Activated CD8-positive, alpha-beta memory T cell treated with anti-CD3 and anti-CD28 coated beads for 4 hours (primary cell): ENCODE measurements at places on chromosomes 7 and 10.

DNA sequence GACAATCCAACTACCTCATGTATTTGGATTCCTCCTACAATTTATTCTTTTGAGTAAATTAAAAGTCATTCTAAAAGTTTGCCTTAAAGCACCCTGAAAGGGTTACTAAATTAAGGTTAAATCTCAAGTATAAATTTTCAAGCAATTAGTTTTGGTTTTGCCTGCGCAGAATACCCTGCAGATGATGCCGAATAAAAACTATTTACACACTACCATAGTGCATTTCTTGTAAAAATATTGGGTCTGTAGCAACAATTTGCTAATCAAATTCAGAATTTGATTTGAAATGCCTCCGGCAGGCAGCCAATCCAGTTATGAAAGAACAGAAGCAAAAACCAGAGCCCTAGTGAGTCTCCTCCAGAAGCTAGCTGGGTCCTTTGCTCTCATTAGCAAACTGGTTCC is 122.2 kb downstream of the TWIST1 start:
- DNase-seq = no peak

DNA sequence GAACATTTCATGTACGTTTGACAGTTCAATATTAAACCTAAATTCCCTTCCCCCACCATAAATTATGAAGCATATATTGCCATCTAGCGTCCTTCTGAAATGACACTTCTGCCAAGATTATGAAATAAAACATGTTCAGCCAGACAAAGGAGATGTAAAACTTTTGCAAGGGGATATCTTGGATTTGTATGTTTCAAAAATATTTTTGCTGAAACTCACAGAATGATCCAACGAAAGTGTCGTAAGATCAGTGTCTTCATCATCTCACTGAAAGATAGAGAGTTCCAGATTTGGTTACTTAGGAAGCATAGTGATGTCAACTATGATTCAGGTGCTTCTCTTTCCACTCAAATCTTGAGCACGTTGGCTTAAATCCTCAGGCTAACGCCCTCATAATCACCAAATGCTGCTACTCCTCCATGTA is 904.3 kb downstream of the XPNPEP1 start:
- no peak for DNase-seq

DNA sequence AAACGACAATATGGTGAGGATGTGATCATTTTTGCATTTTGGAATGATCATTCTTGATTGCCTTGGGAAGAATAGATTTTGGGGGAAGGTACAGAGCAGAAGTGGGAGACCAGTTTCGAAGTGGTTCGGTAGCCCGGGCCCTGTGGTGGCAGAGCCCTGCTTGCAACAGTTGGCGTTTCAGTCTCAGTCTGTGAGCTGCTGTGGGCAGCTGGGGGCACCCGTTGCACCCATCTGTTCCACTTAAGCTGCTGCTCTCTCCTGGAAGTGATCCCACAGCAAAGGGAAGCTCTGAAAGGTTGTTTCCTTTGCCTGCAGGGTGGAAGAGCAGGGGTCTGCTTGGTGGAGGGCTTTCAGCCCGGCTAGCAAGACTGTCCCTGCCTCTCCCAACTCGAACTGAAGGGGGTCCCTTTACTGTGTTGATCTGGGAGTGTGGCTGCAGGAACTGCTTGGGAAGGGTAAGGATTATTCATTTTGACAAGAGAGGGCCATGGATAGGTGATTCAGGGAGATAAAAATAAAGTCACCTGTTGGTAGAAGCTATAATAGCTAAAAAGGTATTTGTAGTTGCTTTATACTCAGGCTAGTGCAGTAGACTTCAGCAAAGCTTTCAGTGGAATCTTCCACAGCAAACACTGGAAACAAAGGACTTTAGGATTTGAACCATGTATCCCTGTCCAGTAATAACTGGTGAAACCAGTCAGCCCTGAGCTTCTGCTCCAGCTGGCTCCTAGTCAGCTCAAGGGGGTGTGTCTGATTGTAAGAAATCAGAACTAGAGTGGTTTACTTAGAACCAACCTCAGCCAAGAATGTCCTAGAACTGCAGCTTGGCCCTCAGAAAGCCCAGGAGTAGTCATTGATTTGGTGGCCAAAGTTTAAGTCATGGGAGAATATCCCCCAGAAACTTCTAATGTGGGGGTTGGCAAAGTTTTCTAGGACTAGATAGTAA is 53.1 kb upstream of the PDCD4 start:
- no peak for DNase-seq

DNA sequence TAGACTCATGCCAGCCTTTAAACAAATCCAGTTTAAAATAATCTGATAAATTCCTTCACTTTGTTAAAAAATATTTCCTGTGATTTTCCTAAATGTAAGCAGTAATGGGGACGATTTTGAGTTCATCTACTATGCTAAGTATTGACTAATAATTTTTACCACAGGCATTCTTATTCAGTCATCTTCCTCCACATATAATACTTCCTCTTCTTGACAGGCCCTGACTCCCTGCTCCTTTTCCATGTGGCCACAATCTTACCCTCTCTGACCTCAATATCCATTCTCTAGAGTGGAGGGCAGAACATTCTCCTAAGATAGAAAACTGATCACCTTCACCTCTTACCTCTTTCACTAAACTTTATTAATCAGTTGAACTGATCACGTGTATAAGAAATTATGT is 7.8 kb downstream of the DNAJC2 start:
- DNase-seq = no peak

DNA sequence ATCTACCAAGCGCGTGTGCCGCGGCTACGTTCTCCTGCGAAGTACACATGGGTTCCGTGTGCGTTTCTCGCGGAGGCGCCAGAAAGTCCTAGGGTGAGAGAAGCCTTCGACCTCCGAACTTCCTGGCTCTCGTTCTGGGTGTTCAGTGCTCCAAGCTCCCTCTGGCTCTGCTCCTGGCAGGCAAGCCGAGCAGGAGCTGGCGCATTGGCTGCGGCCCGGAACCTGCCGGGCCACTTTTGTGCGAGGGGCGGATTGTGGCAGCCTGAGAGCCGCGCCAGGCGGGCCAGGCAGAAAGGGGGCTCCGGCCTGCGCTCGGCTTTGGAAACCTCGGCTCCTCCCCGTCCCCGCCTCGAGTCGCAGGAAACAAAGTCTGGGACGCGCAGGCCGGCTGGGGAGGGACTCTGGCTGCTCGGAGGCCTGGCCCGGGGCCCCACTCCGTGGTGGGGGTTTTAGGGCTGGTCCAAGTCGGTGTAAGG is 9.6 kb downstream of the EMX2 start:
- DNase-seq = no peak

DNA sequence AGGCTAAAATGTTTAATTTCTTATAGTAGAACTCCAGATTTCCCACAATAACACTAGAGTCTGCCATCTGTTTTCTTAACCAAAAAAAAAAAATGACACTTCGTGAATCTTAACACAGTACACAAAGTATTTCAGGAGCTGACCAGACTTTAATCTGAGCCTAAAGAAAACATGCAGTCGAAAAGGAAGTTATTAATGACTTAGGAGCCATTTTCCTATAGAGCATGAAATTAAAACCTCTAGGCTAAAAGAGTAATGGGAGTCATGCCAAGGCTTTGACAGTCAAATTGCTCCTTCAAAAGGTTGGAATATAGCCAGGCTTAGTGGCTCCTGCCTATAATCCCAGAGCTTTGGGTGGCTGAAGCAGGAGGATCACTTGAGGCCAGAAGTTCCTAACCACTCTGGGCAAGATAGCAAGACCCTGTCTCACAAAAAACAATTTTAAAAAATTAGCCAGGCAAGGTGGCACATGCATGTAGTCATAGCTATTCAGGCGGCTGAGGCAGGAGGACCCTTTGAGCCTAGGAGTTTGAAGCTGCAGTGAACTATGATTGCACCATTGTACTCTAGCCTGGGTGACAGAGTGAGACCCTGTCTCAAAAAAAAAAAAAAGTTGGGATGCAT is 13.6 kb downstream of the MICU1 start:
- no peak for DNase-seq

DNA sequence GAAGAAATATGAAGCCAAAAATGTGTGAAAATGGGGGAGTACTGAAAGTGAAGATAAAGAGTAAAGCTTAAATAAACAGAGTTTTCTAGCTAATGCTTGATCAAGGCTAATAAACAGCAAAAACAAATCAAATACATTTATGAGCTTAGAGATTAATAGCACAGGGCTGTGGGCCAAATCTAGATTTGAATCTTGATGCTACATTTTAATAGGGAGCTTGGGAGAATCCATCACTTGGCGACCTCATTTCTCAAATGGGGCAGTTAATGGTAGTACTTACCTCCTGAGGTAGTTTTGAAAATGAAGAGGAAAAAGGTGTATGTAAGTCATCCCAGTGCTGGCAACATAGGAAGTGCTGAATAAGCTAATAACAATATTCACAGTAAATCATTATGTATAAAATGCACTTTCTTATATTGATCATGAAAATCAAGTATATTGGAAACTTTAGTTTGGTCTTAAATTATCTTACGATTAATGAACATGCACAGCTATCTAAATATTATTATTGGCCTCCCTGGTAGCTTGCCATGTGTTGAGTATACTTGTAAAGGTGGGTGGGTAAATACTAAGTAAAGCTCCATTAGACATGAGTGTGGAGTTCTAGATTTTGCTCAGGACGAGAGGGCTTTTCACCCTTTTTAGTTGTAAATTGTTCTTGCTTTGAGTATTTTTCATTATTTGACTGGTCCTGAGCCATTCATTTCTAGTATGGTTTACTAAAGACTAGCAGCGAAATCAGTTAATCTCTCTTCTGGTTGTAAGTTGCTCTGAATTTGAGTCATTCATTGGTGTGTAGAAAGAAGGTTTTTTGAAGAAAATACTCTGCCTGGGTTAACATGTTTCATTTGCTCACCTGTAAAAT is 5.1 kb downstream of the BICC1 start:
- no peak for DNase-seq

DNA sequence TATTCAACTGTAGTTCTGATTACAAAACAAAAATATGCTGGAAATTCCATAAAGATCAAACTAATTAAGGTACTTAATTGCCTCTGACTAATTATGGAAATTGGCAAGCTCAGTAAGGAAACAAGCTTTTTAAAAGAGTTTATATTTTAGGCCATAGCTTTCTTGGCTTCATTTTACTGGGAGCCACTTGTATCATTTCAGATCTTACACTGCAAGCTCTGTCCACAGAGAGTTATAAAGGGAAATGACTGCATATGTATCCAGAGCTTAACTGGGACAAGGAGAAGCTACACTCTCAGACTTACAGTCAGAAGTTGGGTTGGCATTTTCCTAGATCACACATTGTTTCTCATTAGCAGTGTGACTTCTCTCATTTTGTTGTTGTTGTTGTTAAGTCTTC is 92.4 kb downstream of the LRRN3 start:
- no peak for DNase-seq

- peak; percentile 13 for DNase-seq
These were observed 38.5 kb downstream of the CDK1 start for GRCh38 chr10:60816628-60817397.

- no peak for DNase-seq
These were observed 186.7 kb upstream of the HGF start for GRCh38 chr7:81956520-81956919.

- no peak for DNase-seq
These were observed 88.0 kb upstream of the PFKP start for GRCh38 chr10:2979306-2979705.

GRCh38 chr7:78039790-78040776 is 241.5 kb downstream of the PHTF2 start:
- DNase-seq = no peak

- DNase-seq = no peak
These were observed 67.1 kb downstream of the LSMEM1 start for GRCh38 chr7:112547916-112548315.

GRCh38 chr10:35716776-35717175 is 74.7 kb upstream of the FZD8 start:
- DNase-seq = no peak

DNA sequence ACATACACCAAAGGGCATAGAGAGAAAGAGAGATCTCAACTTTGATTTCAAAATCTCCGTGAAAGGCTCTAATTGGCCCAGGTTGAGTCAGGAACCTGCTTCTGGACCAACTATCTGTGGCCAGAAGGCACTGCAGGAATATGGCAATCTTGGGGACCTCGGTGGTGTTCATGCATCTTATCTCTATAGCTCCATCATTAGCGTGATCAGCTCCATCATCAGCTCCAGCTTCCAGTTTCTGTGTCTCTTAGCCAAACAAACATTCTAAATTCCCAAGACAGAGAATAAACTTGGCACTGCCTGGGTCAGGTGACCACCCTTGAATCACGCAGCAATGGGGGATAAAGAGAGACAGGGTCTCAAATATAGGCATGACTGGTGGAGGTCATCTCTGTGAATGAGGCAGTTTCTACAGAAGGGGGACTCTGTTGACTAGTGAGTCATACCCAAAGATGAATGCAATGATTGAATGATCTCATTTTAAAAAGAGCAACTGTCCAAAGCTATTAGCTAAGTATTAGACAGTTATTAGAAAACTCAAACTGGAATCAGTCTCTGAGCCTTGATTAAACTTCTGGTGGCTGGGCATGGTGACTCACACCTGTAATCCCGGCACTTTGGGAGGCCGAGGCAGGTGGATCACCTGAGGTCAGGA is 5.4 kb upstream of the NRF1 start:
- DNase-seq = no peak

- DNase-seq = no peak
These were observed 126.5 kb upstream of the UNC5B start for GRCh38 chr10:71085689-71086438.

- no peak for DNase-seq
These were observed 5.1 kb downstream of the SYNPO2L start for GRCh38 chr10:73650537-73651331.

GRCh38 chr7:43372676-43373355 is 210.1 kb upstream of the STK17A start:
- DNase-seq = no peak

DNA sequence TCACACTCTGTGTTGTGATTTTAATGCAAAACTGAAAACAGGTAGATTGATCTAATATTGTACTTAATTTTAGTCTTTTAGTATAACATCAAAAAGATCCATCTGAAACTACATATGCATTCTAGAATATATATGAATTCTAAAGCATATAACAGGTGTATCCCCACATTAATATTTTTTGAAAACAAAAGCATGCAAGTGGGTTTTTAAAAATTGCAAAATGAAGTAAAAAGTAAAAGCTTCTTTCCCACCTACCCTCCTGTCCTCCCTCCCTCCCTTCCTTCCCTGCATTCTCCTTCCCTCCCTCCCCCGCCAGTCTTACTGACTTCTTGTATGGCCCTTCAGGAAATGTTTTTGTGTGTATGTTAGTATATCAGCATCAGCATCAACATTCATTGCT is 14.6 kb upstream of the STMP1 start:
- DNase-seq = no peak

DNA sequence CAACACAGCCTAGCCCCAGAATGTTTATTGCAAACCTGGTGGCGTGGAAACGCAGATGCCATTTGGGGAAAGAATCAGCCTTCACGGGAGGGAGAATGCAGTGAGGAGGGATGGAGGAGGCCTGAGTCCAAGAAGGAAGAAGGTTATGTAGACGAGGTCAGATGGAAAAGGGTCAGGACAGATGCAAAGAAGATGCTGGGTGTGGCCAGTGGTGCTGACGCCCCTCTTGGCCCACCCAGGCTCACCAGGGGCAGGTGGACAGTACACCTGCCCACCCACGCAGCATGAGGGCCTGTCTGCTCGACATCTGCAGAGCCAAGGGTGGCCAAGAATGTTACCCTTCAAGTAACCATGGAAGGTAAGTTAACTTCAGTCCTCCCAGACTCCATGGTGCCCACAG is 40.5 kb downstream of the OAT start:
- DNase-seq = no peak

GRCh38 chr7:99619571-99620130 is 2.9 kb downstream of the ZSCAN25 start:
- DNase-seq = no peak
